Subcutaneous adipose tissue (tissue), 4 donors: ENCODE measurements at places on chromosomes 2 and 18. TPM values are rescaled to one million over a fixed set of nuclear protein-coding genes. Genes with fewer than 3 reads are reported as not detected.

Gene MROH2A
- total RNA-seq: not detected

Gene TRIB2
- total RNA-seq: 27.5 TPM

Gene SCN9A
- total RNA-seq: 18.5 TPM

Gene HOXD13
- total RNA-seq: not detected

Gene SCN3A
- total RNA-seq: 0.38 TPM

Gene DTYMK
- 20.5 TPM for total RNA-seq

Gene GCG
- total RNA-seq: not detected

Gene WDR75
- 39.6 TPM for total RNA-seq

Gene DSC3
- total RNA-seq: 1.1 TPM

Gene CLEC4F
- total RNA-seq: not detected

Gene TSPYL6
- not detected for total RNA-seq

Gene SLC5A7
- under 0.01 TPM for total RNA-seq

Gene ATP8B1
- total RNA-seq: 9.7 TPM
